EH (cell line): ENCODE measurements at places on chromosomes 11 and 22.

DNA sequence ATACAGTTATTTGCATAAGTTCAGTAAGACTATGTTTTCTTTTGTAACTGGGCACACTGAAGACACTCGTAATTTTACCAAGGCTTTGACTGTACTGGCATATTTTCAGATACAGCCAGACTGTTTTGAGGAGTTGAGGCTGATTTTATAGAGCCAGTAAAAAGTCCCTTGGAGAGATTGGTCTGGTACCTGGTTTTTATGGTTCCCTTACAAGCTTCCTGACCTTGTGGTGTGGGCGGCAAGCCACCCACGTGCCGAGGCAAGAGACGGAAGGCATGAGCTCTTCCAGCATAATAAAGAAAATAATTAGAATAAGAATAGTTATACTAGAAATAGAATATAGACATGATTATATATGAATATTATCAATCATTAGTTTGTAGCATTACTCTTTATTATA lies 11.3 kb upstream of the GSTP1 start:
- DNase-seq: no peak

DNA sequence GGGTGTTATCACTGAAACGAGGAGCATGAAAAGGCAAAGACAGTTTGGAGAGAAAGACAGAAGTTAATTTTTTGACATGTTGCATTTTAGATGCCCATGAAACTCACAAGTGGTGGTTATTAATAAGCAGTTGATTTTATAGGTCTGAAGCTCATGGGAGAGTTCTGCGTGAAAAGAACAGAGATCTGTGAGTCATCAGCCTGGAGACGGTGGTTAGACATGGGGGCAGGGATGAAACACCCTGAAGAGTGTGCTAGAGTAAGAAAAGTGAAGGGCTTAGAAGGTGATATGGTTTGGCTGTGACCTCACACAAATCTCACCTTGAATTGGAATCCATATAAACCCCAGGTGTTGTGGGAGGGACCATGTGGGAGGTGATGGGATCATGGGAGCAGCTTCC lies 289.1 kb upstream of the ISX start:
- DNase-seq: peak; percentile 30

DNA sequence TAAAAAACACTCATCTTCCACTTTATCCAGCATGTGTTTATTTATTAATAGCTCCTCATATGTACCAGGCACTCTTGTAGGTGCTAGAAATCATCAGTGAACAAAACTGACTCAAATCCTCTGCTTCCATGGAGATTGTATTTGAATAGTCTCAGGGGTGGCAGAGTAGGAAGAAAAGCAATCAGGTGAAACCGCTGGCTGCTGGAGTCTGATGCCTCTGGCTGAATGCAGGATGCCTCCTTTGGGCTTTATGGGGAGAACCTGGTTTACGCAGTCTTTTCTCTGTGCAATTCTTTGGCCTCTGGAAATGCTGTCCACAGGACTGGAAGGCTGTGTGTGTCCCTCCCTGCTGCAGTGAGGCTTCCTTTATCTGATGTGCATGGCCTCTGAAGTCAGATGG lies 12.8 kb upstream of the OSBP2 start:
- no peak for DNase-seq

DNA sequence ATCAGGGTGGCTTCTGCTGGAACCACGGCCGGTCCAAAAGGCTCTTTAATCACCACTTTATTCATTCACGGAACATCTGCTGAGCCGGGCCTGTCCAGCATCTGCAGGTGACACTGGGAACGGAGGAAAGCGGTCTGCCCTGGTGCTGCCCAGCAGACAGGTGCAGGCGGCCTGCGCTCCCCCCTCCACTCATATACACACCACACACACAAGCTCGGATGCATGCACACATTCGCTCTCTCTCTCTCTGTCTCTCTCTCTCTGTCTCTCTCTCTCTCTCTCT lies 736.9 kb downstream of the BRD1 start:
- no peak for DNase-seq

GRCh38 chr11:133830931-133831907 lies 14.1 kb downstream of the SPATA19 start:
- no peak for DNase-seq

- DNase-seq: no peak
Observed at GRCh38 chr11:117919341-117919740, 9.9 kb downstream of the TMPRSS13 start.

DNA sequence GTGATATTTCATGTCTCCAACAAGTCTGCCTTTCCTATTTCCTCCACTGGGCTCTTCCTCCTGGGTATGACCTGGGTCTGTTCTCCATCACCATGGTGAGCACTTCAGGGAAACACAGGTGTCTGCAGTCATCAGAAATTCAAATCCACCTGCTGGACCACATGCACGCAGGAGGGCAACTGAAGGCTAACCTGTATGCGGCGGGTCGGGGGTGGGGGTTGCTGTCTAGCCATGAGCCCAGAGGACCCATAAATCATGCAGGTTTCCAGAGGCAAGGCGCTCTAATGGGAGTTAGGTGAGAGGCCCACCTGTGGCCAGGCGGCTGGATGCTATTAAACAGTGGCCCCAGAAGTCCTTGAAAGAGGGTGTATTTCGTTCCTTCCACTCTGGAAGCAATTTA lies 11.1 kb upstream of the PAMR1 start:
- no peak for DNase-seq

- peak; percentile 53 for DNase-seq
Observed at GRCh38 chr11:33551051-33551450, 149.6 kb downstream of the C11orf91 start.

DNA sequence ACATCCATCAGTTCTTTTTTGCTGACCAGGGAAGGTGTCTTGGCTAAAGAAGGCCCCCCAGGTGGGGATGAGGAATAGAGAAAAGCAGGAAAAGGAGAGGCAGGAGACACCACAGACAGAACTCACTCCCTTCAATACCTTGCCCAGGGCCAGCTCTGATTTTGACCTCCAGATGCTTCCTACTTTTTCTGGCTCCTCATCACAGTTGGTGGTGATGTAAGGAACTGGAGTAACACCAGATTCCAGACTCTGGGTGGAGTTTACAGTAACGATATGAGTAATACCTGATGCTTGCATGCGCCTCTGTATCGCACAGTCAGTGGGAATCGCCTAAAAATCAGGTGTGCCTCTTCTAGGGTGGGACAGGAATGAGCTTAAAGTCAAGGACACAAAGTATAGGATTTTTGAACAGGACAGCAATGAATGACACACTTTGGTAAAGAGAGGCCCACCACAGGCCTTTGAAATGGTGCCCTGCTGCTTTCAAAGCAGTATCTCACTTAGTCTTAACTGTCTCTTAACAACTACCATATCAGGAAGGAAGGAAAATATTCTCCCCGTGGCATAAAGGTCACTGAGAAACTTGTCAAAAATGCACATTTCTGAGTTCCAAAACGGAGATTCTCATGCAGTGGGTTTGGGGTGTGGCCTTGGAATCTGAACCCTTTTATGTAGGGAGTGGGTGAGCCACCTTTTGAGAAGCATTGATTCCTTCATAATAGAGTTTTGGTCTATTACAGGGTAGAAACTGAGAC lies 140.8 kb downstream of the SNX19 start:
- peak; percentile 88 for DNase-seq

GRCh38 chr11:119175493-119176077 lies 7.1 kb downstream of the NLRX1 start:
- DNase-seq: peak; percentile 48
